ENCODE measurements at places on chromosomes 6 and 20.

- DNase-seq, result no peak
Measured at GRCh38 chr6:167855825-167856425, 29.2 kb downstream of the AFDN start.

DNA sequence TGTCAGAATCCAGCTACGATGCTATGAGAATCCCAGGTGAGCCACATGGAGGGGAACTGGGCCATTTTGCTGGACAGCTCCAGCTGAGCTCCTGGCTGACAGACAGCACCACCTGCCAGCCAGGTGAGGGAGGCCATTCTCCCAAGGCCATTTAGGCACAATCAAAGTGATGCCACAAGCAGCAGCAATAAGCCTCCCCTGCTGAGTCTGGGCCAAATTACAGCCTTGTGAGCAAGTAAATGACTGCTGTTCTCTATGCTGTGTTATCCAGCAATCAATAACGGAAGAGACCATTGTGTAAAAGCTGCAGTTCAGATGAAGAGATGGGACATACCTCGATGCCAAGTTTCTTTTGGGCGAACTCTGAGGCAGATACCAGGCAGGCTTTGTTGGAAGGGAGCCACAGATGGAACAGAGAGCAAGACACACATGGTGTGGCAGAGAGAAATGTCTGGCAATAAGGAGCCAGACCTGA, 14.0 kb upstream of the SCGN start:
- no peak for DNase-seq

- DNase-seq, result no peak
Measured at GRCh38 chr20:24124003-24124402, 135.4 kb upstream of the GGTLC1 start.

- no peak for DNase-seq
Measured at GRCh38 chr6:78808356-78808891, 58.9 kb upstream of the IRAK1BP1 start.

All from GM12892 (cell line).